CD4-positive, alpha-beta memory T cell (primary cell): ENCODE measurements at places on chromosomes 5 and 9. TPM values are rescaled to one million over a fixed set of nuclear protein-coding genes. Genes with fewer than 3 reads are reported as not detected.

HAPLN1 gene
- polyA plus RNA-seq = not detected

RPL12 gene
- polyA plus RNA-seq = 1,304 TPM

QRFP gene
- not detected for polyA plus RNA-seq

HTR1A gene
- not detected for polyA plus RNA-seq

ANKRD34B gene
- not detected for polyA plus RNA-seq
